ENCODE measurements at places on chromosomes 4 and X. TPM values are rescaled to one million over a fixed set of nuclear protein-coding genes. Genes with fewer than 3 reads are reported as not detected.

DNA sequence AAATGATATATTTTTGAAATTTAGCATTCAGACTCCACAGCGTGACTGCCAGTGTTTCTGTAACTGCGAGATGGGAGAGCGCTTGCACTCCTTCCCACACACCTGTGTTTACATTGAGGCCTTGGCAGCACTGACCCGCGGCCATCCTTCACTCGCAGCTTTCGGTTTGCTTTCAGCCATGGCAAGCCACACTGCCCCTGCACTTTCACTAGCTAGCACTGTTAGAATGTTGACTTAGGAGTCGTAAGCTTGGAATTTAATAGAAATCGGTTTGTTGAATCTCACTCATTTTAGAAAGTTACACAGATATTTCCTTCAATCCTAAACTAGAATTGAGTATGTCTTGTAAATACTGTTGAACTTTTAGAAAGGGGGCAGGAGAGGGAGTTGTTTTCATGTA, 136.2 kb downstream of the CFAP299 start:
- no peaks in the 10 kb centered on the region for H3K27me3 ChIP-seq
- no peaks in the 10 kb centered on the region for H3K36me3 ChIP-seq
- H3K4me3 ChIP-seq: peak overlapping the region; percentile 44
- peak overlapping the region; percentile 93 for H3K27ac ChIP-seq

DNA sequence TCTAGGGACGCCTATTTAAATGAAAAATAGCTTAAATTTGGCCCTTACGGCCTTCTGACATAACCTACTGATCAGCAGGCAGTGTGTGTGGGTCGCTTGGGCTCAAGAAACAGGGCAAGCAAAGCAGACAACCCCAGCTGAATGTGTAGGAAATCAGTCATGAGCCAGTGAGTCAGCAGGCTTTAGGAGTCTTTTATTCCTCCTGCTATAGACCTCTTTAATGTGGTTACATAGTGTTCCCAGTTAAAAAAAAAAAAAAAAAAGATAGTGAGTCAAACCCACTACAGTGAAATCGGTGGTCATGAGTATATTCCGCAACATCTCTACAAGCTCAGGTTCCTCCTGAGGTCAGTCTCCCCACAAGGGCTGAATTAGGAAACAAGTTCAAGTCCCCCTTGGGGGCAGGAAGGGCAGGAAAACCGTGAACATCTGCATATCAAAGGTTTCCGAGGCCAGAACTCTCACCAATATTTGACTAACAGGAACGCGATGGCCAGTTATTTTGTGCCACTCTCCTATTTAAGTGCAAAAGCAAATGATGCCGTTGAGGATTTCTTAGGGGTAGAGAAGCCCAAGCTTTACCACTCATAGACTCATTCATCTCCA, 32.7 kb downstream of the ACSL1 start:
- H3K4me3 ChIP-seq: no peak overlapping the region
- no peaks in the 10 kb centered on the region for H3K27me3 ChIP-seq
- H3K27ac ChIP-seq: no peak overlapping the region
- H3K36me3 ChIP-seq: peaks cover 10% of the 10 kb centered on the region

DNA sequence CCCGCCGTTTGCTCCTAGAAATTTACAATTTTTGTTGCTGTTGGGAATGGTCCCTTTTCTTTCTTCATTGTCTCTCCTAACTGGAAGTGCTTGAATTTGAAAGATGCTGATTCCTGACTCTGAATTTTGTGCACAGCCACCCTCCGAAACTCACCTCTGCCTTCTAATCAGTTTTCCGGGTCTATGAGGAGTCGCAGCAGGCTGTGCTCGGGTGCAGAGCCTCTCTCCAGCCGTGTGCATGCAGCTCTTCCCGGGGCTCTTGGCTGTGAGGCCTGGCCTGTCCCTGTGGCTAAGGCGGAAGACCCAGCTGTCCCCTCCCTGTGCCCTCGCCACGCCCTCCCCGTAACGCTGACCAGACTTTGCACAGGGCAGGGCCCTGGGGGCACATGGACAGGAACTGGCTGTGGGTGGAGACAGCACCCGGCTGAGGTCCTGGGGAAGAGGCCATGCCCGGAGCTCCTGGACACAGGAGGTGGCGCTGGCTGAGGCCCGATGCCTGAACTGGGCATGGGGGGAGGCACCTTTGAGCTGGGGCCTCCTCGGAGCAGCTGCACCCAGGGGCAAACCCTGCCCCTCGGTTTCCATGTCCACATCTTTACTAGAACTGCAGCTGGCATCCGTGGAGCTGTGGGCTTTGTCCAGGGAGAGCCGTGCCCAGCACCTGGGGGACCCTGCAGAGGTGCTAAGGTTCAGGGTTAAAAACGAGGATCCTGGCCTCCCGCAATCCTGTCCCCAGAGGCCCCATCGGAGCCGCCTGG, 32.6 kb upstream of the SPON2 start:
- H3K4me1 ChIP-seq: no peaks in the 10 kb centered on the region
- peak; percentile 3 for DNase-seq
- H3K36me3 ChIP-seq: no peaks in the 10 kb centered on the region
- no peak overlapping the region for H3K4me3 ChIP-seq
- no peaks in the 10 kb centered on the region for H3K27me3 ChIP-seq

- no peak overlapping the region for H3K4me3 ChIP-seq
- no peak overlapping the region for H3K27ac ChIP-seq
- no peak for DNase-seq
- H3K27me3 ChIP-seq: no peaks in the 10 kb centered on the region
Observed at GRCh38 chrX:40418813-40419195, 162.0 kb upstream of the ATP6AP2 start.

GRCh38 chrX:20974326-20974725, 399.9 kb upstream of the CNKSR2 start:
- peaks cover 30% of the 10 kb centered on the region for H3K4me1 ChIP-seq
- no peaks in the 10 kb centered on the region for H3K36me3 ChIP-seq
- no peak for DNase-seq
- no peak overlapping the region for H3K4me3 ChIP-seq
- peaks cover 3% of the 10 kb centered on the region for H3K27me3 ChIP-seq
- H3K27ac ChIP-seq: no peak overlapping the region

DNA sequence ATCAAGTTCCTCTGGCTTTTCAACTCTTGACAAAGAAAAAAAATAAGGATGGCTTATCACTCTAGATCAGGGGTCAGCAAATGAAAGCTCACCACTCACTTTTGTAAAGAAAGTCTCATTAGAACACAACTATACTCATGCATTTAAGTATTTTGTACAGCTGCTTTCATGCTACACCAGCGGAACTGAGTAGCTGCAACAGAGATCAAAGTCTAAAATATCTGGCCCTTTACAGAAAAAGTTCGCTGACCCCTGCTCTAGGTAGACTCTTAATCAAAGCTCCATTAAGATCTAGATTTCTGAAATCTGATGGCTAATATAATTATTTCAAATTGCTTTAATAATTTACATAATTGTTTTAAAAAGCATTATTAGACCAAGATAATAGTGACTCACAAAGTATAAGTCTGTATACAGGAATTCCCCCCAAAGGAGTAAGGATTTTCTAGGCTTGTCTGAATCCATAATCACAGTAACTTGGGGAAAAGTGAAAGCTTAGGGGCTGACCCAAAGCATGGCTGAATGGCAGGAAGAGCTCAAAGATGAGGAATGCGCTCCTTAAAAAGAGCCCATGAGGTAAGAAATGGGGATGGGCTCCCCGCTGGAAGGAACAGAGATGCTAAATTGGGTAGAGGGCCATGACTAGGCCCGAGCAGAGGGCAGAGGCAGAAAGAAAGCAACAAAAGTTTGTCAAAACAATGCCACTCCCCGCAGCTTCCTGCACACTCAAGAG, 140.3 kb downstream of the SH3KBP1 start:
- H3K4me3 ChIP-seq: no peak overlapping the region
- peaks cover 10% of the 10 kb centered on the region for H3K4me1 ChIP-seq
- H3K27ac ChIP-seq: no peak overlapping the region
- H3K36me3 ChIP-seq: no peaks in the 10 kb centered on the region

DNA sequence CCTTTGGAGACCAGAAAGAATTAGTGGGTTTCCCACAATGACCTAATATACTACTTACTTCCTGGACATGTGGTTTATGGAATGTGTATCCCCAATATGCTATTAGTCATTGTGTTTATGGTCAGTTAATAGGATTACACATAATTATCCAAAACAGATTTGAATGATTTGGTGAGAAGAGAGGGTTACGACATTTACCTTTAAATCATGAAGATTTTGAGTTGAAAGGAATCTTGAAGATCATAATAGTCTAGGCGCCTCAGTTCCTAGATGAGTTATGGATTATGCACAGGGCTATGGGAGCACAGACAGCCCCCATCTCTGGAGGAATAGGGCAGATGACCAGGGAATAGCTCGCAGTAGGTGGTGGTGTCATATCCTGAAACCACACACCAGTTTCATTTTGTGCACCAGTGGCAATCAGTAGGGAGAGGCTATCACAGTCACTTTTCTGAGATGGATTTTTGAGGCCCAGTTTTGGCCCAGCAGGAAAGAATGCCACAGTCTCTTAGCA, 61.3 kb downstream of the SEPTIN11 start:
- H3K27me3 ChIP-seq: no peaks in the 10 kb centered on the region
- H3K4me3 ChIP-seq: no peak overlapping the region
- DNase-seq: no peak

IL9R gene
- 1.9 TPM for total RNA-seq

UGT8 gene
- total RNA-seq: 30.7 TPM
